ENCODE measurements at places on chromosomes 2 and 18. TPM values are rescaled to one million over a fixed set of nuclear protein-coding genes. Genes with fewer than 3 reads are reported as not detected.

DNA sequence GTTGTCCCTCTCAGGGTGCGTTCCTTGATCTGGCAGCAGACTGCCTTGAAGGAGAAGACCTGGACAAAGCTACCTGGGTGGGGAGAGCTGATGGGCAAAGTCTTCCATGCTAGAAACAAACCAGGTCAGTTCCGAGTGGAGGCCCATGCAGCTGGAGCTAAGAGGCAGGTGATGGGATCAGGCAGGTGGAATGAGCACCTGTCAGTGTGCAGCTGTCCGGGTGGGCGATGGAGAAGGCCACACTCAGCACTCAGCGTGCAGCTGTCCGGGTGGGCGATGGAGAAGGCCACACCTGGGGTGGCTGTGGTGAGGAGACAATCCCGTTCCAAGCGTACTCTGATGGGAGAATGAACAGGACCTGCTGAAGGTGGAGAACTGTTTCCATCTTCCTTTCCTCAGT lies 237.3 kb upstream of the MYT1L start:
- no peaks in the 10 kb centered on the region for H3K4me1 ChIP-seq
- H3K36me3 ChIP-seq, result no peaks in the 10 kb centered on the region
- no peak overlapping the region for H3K27ac ChIP-seq

DNA sequence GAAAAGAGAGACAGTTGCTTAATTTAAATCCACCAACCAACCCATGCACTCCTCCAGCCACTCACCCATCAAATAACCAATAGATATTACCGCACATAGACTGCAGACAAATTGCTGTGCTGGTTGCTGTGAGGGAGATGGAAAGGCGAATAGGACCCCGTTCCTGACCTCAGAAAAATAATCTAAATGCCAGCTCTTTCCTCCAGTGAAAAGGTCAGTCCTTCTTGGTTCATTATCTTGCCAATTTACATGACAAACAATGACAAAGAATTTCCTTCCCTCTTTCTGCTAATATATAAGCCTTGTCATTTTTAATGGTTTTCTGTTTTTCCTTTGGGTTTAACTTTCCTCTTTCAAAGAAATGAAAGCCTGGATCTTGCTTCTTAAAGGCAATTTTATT lies 61.6 kb downstream of the MEP1B start:
- H3K36me3 ChIP-seq, result no peaks in the 10 kb centered on the region
- no peak overlapping the region for H3K27ac ChIP-seq
- H3K27me3 ChIP-seq, result no peaks in the 10 kb centered on the region
- no peak overlapping the region for H3K4me3 ChIP-seq
- H3K4me1 ChIP-seq, result no peaks in the 10 kb centered on the region

GRCh38 chr18:12092398-12093229 lies 1.0 kb upstream of the ANKRD62 start:
- H3K27me3 ChIP-seq, result no peaks in the 10 kb centered on the region
- DNase-seq, result no peak
- no peak overlapping the region for H3K27ac ChIP-seq
- H3K4me1 ChIP-seq, result no peaks in the 10 kb centered on the region
- no peak overlapping the region for H3K4me3 ChIP-seq
- H3K36me3 ChIP-seq, result no peaks in the 10 kb centered on the region

DNA sequence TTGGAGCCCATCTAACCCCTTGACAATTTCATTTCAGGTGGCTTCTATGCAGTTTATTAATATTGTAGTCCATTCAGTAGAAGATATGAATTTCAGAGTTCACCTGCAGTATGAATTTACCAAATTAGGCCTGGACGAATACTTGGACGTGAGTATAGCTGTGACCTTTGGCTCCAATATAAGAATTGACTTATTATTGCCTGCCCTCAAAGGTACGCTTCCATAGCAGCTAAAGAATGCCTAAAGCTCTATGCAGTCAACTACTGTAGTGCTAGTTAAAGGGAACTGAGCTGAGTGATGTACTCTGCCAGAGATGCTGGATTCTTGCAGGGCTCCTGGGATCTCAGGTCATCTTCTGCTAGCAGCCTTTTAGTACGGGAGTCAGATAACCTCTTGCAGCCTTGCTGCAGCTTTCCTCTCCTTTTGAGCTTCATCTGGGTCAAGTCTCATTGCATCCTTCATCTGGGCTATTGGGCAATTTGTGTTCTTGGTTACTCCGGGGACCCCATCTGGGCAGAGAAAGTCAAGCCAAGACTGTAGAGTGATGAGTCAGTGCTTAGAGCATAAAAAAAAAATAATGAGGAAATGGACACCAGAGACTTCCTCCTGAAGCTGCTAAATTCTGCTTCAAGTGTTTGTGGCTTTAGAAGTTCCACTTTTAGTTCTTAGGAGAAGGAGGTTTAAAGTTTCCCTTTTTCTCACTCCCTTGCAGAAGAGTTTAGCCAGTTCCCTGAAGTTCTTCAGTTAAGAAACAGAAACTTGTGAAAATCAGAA lies 105.6 kb downstream of the PRPF40A start:
- peaks cover 9% of the 10 kb centered on the region for H3K36me3 ChIP-seq
- H3K4me1 ChIP-seq, result peaks cover 22% of the 10 kb centered on the region
- DNase-seq, result no peak
- no peaks in the 10 kb centered on the region for H3K27me3 ChIP-seq
- H3K27ac ChIP-seq, result peak overlapping the region; percentile 37
- no peak overlapping the region for H3K4me3 ChIP-seq

DNA sequence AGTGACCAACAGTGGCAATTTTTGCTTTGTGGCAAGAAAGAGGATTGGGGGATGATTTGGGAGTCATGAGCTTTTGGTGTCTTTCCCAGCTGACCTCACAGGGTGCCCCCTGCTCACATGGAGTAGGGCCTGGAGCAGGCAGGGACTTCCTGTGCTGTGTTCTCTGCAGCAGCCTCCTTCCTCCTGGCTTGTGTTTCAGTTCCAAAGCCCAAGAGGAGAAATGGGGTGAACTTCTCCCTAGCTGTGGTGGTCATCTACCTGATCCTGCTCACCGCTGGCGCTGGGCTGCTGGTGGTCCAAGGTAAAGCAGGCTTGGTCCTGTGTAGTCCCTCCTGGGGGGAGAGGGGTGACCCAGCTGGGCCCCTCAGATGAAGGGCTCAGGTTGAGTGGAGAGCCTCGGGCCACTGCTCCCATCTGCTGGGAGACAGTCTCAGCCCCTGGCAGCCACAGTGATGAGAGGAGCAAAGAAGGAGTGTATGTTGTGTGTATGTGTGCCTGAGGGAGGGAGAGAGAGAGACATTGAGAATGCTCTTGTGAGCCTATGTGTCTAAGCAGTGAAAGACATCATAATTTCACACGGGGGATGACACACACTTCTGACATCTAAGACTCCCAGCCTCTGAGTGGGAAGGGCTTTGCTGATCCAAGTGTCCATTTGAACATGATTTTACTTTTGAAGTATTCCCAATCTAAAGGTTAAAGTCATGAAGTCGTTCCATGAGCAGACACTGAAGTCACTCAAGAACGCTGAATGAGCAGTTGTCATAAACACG lies 27.2 kb downstream of the MARCO start:
- peaks cover 4% of the 10 kb centered on the region for H3K27me3 ChIP-seq
- no peak for DNase-seq
- H3K4me3 ChIP-seq, result no peak overlapping the region
- no peaks in the 10 kb centered on the region for H3K4me1 ChIP-seq
- peak overlapping the region; percentile 6 for H3K27ac ChIP-seq

DNA sequence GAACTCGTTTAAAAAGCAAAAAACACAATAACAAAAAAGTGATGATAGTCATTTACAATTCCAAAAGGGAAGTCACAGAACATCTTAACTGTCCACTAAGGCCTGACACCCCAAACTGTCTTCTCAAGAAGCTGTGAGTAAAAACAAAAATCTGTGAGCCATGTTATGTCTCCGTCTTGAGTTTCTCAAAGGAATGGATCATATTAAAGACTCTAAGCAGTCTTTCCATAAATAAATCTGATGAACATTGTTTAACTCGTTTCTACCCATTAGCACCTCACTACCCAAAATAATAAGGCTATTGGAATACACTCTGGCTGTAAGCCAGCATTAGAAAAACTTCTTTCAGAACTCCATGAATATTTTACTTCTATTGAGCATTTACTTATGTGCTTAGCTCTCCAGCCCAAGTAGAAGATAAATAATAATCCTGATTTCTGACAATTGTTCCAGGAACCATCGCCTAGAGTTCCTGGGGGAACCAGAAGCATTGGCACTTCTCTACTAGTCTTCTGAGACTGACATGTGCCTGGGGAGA lies 396.0 kb downstream of the STK39 start:
- no peak overlapping the region for H3K27ac ChIP-seq
- H3K4me1 ChIP-seq, result no peaks in the 10 kb centered on the region
- no peak overlapping the region for H3K4me3 ChIP-seq
- H3K27me3 ChIP-seq, result no peaks in the 10 kb centered on the region

- DNase-seq, result no peak
- H3K27ac ChIP-seq, result no peak overlapping the region
- no peak overlapping the region for H3K4me3 ChIP-seq
- H3K36me3 ChIP-seq, result no peaks in the 10 kb centered on the region
- no peaks in the 10 kb centered on the region for H3K27me3 ChIP-seq
Observed at GRCh38 chr2:132804051-132804450, 134.0 kb upstream of the LYPD1 start.

DNA sequence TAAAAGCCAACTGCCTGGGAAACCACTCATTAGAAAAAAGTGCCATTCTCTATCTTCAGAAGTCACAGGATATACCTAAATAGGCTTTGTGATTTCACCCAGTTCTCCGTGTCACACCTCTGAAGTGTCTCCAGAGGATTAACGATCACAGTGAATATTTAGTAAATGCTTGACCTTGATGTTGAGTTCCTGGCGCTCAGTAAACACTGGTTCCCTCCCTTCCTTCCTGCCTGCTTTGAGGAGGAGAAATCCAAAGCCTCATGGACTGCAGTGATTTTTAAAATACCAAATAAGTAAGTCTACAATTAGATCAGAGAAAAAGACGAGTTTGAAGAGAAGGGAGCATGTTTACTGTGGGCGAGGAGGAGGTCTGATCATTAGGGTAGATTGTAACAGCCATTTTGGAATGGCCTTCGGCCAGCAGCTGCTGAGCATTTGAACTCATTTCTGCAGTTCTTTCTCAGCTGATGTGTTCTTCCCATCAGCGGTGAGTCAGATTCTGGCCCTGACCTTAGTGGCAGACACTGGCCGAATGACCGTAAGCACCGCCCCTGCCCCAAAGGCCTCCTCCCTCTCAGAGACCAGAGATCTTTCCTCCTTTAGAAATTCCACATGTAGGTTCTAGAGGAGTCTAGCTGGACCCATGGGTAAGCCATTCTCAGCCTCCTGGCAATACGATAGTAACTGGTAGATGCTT lies 62.1 kb upstream of the SLC16A14 start:
- peaks cover 3% of the 10 kb centered on the region for H3K4me1 ChIP-seq
- H3K27ac ChIP-seq, result peak overlapping the region; percentile 58
- DNase-seq, result no peak
- no peak overlapping the region for H3K4me3 ChIP-seq

- DNase-seq, result no peak
- H3K27me3 ChIP-seq, result no peaks in the 10 kb centered on the region
- H3K4me3 ChIP-seq, result no peak overlapping the region
- no peaks in the 10 kb centered on the region for H3K4me1 ChIP-seq
- H3K36me3 ChIP-seq, result no peaks in the 10 kb centered on the region
Observed at GRCh38 chr2:214220251-214220650, 190.6 kb upstream of the VWC2L start.

GRCh38 chr2:150491943-150492342 lies 4.5 kb upstream of the RND3 start:
- H3K27me3 ChIP-seq, result no peaks in the 10 kb centered on the region
- H3K27ac ChIP-seq, result no peak overlapping the region
- H3K4me3 ChIP-seq, result no peak overlapping the region
- no peaks in the 10 kb centered on the region for H3K4me1 ChIP-seq

DNA sequence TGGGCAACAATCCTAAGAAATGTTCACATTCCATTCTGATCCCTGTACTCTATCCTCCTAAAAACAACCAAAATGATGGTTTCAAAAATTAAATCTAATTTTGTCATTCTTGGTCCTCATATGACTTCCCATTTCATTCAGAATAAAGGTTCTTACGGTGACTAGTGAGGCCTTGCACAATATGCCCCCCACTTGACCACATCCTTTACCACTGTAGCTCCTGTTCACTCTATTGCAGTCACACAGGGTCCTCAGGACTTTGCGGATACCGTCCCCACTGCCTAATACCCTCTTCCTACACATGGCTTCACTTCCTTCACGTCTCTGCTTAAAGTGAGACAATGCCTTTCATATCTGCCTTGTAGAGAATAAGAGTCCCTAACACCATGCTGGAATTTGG lies 1058.7 kb upstream of the KLHL29 start:
- H3K36me3 ChIP-seq, result no peaks in the 10 kb centered on the region
- no peaks in the 10 kb centered on the region for H3K27me3 ChIP-seq
- H3K27ac ChIP-seq, result no peak overlapping the region
- peaks cover 9% of the 10 kb centered on the region for H3K4me1 ChIP-seq
- no peak overlapping the region for H3K4me3 ChIP-seq

Gene POTEC
- not detected for total RNA-seq

Data from lung (tissue), 17 donors.